ENCODE measurements at places on chromosomes 1 and 21. TPM values are rescaled to one million over a fixed set of nuclear protein-coding genes. Genes with fewer than 3 reads are reported as not detected.

- no peaks in the 10 kb centered on the region for H3K27me3 ChIP-seq
- peaks cover 21% of the 10 kb centered on the region for H3K4me1 ChIP-seq
- H3K36me3 ChIP-seq, result no peaks in the 10 kb centered on the region
- H3K27ac ChIP-seq, result no peak overlapping the region
- DNase-seq, result no peak
Measured at GRCh38 chr21:38173276-38174035, 83.3 kb upstream of the KCNJ15 start.

- peaks cover 10% of the 10 kb centered on the region for H3K36me3 ChIP-seq
- no peak for DNase-seq
- H3K4me3 ChIP-seq, result peak overlapping the region; percentile 86
- H3K27ac ChIP-seq, result peak overlapping the region; percentile 37
Measured at GRCh38 chr1:181087400-181087901, 1.0 kb upstream of the IER5 start.

DNA sequence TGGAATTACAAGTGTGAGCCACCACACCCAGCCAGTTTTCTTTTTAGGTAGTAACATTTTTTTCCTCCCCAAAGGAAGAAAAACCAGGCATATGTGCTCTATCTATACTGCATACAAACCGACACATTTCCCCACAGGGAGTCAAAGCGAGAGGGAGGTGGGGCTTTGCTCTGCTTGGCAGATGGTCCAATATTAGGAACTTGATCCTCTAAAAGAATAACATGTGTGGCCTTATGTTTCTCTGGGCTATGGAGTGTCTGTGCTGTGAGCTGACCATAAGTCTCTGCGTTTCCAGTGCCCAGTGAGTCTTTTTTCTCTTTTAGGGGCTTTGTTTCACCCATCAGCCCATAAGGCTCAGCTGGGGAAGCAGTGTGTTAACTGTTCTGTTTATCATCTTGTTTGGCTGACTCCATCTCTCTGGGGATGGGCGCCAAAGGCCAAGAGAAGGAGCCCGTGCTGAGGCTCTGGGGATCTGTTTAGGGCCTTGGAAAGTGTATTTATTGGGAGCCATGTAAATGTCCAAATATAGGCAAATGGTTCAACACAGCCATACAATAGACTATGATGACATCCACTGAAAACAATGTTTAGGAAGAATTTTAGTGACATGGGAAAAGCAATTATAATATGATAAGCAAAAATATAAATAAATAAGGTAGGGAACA is 20.2 kb downstream of the LMOD1 start:
- peak overlapping the region; percentile 42 for H3K4me3 ChIP-seq
- peaks cover 2% of the 10 kb centered on the region for H3K27me3 ChIP-seq
- DNase-seq, result no peak
- H3K36me3 ChIP-seq, result no peaks in the 10 kb centered on the region
- no peaks in the 10 kb centered on the region for H3K4me1 ChIP-seq

- no peak overlapping the region for H3K4me3 ChIP-seq
- no peak overlapping the region for H3K27ac ChIP-seq
- peaks cover 3% of the 10 kb centered on the region for H3K27me3 ChIP-seq
- H3K4me1 ChIP-seq, result no peaks in the 10 kb centered on the region
- H3K36me3 ChIP-seq, result no peaks in the 10 kb centered on the region
Measured at GRCh38 chr1:106465666-106466065, 590.8 kb upstream of the PRMT6 start.

DNA sequence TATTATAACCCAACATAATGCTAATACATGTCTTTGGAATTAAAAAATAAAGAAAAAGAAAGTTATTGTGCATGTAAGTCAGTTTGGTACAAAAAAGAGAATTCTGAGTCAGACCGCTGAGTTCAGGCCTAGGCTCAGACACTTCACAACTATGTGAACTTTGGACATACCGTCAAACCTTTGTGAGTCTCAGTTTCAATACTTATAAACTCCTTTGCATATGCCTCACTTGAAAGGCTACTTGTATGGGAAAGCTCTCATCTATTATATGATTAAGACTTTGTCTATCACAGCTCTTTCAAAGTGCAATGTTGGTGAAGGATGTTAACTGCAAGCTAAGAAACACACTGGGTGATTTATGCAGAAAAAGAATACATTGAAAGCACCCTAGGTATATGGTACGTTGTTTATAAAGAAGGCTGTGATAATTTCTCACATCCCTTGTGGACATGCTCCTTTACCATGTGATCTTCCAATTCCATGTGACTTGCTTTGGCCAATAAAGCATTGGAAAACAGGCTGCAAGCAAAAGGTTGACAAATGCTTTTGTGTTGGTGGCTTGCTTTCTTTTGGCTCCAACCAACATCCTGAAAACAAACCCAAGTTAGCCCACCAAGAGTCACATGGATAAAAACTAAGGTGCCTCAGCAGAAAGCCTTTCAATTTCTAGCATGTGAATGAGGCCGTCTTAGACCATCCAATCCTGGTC is 49.6 kb downstream of the INTS7 start:
- H3K4me3 ChIP-seq, result no peak overlapping the region
- H3K27ac ChIP-seq, result no peak overlapping the region

GRCh38 chr21:31409831-31410487 is 65.9 kb upstream of the TIAM1 start:
- H3K27ac ChIP-seq, result no peak overlapping the region
- H3K4me1 ChIP-seq, result peaks cover 9% of the 10 kb centered on the region
- no peak overlapping the region for H3K4me3 ChIP-seq

DNA sequence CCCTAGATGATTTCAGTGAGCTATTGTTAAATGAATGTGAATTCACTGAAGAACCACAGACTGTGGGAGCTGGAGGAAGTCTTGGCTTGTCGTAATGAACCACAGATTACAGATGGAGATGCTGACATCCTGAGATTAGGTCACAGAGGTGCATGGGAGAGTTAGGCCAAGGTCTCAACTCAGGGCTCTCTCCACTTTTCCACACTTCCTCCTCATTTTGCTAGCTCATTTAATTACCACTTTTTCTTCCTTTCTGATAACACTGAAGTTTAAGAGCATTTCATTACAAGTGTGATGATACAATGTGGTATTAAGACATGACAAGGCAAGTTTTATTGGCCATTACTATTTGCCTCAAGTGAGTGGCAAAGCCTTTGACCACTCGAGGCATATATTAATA is 30.8 kb downstream of the ST6GALNAC3 start:
- no peak for DNase-seq
- no peaks in the 10 kb centered on the region for H3K36me3 ChIP-seq
- no peak overlapping the region for H3K4me3 ChIP-seq

DNA sequence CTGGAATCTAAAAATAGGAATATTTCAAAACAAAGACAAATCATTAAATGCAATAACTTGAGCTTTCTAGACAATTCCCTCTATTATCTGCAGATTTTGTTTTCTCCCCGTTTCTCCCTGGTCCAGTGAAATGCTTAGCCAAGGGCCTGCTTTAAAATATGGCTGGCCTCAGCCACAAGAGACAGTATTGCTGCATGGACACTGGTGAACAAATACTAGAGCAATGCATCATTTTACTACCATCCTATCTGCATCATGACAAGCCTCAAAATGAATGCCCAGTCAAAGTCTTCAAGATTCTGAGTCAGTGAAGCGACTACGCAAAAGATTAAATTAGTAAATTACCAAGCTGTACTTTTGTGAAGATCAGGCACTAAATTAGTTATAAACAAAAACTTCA is 80.5 kb downstream of the ENAH start:
- H3K4me3 ChIP-seq, result no peak overlapping the region
- H3K36me3 ChIP-seq, result no peaks in the 10 kb centered on the region
- H3K27ac ChIP-seq, result no peak overlapping the region
- no peak for DNase-seq
- H3K4me1 ChIP-seq, result no peaks in the 10 kb centered on the region
- peaks cover 3% of the 10 kb centered on the region for H3K27me3 ChIP-seq

DNA sequence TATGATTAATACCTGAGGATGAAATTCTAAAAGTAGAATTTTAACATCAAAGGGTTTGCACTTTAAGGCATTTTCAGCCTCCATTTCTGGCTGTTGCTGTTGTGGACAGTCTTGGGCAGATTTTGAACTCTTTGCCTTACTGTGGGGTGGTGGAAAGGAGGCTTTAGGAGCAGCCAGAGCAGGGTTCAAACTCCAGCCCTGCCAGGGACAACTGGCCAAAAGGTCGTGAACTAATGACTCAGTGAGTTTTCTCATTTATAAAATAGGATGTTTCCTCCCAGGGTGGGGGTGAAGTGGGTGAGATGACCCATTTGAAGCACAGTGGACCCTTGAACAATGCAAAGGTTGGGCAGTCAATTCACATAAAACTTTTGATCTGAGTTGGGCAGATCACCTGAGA is 36.7 kb downstream of the MAPKAPK2 start:
- H3K4me3 ChIP-seq, result no peak overlapping the region
- no peak overlapping the region for H3K27ac ChIP-seq
- no peak for DNase-seq
- H3K4me1 ChIP-seq, result peaks cover 21% of the 10 kb centered on the region
- H3K27me3 ChIP-seq, result peaks cover 6% of the 10 kb centered on the region
- no peaks in the 10 kb centered on the region for H3K36me3 ChIP-seq

DNA sequence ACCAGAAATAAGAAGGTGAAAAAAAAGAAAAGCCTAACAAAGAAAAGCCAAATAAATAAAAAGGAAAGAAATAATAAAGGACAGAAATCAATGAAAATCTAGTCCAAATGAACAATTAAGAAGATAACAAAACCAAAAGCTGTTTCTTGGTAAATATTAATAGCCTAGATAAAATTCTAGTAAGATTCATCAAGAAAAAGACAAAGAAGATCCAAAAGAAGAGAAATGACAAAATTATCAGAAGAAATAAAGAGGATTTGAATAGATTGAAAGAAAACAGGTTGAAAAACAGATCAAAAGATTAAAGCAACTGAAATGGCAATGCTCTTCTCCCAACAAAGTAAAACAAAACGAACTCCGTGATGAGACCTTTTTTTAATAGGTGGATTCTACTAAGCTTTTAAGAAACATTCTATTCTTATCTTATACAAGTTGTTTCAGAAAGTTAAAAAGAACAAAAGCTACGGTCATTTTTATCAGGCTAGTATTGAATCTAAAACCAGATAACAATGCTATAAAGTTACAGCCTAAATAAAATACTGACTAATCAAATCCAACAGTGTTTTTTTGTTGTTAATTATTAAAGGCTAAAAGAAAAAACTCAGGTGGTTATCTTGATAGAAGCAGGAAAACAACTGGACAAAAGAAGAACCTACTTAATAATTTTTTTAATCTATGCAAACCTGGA is 50.9 kb downstream of the ENAH start:
- no peaks in the 10 kb centered on the region for H3K36me3 ChIP-seq
- H3K4me1 ChIP-seq, result no peaks in the 10 kb centered on the region
- no peaks in the 10 kb centered on the region for H3K27me3 ChIP-seq
- H3K4me3 ChIP-seq, result no peak overlapping the region
- H3K27ac ChIP-seq, result no peak overlapping the region

The CD34 gene
- total RNA-seq, result 277 TPM

The IL20 gene
- total RNA-seq, result not detected

The CD101 gene
- total RNA-seq, result 0.10 TPM
